ENCODE measurements at places on chromosomes 11 and 22.
A peak's percentile ranks its signal among the peaks of the same experiment; 100 is the strongest.

DNA sequence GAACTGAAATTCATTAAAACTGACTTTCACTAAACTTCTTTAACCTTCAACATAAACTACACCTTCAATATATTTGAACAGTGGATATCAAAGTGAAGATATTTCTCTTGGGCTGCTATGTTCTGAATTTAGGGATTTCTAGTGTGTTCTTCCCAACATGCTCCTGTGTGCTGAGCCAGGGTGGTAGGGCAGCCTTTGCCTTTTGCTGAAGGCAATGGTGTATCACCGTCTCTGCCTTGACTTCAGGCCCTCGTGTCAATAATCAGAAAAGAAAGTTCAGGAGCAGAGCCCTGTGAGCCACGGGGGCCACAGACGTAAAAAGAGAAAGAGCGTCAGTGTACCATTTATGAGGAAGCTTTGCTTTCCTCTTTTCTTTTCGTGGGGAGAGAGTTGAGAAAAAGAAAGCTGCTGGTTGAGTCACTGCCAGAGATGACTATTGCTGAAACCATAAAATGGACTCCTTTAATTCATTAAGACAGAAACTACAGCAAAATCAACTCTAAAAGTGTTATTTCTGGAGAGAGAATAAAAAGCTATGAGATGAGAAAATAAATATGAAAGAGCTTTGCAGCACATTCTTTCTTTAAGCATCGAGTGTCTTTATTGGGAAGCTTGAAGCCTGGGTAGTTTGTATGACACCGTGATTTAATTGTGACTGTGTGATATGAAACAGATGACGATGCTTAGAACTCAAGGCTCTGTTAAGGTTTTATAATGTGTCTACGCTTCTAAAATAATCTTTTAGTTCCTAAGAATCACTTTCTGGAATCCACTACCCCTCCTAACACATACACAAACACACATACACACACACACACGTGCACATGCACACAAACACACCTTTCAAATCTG lies 271.8 kb upstream of the MTNR1B start:
- no peak for DNase-seq

DNA sequence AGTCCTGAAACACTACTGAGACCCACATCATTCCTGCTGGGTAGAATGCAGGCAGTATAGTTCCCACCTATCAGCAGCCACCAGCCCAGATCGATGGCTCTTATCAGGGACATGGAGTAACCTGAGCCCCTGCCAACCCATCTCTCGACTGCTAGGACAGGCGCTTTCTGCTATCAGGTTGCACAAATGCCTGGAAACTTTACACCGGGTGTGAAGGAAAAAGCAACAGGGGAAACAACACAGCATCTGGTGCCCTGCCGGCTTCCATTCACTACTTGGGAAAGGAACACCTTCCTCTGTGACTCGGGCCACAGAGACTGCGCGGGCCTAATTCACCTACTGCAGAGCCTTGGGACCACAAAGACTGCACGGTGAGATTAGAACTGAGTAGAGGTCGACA lies 18.5 kb downstream of the RBFOX2 start:
- no peak for DNase-seq

DNA sequence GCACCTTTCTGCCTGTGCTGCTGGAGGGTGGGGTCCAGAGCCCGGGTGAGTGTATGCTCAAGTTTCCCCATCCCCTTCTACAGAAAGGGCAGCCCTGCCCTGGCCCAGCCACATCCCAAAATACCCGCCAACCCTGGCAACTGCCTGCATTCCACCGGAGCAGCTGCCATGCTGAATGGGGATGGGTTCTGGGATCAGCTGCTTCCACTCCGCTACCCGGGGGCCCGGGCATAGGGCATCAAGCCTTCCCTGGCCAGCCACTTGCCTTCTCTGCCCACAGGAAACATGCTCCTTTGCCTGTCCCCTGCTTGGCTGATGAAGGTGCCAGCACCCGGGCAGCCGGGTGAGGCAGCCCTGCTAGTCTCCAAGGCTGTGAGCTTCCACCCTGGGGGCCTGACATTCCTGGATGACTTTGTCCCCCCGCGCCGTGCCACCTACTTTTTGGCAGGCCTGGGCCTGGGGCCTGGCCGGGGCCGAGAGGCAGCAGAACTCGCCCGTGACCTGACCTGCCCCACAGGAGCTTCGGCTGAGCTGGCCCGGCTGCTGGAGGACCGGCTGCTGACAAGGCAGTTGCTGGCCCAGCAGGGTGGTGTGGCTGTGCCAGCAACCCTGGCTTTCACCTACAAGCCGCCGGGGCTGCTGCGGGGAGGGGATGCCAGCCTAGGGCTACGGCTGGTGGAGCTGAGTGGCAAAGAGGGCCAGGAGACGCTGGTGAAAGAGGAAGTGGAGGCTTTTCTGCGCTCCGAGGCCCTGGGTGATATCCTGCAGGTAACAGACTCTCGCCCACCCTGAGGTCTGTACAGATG lies 3.2 kb downstream of the CARNS1 start:
- DNase-seq = peak; percentile 62

DNA sequence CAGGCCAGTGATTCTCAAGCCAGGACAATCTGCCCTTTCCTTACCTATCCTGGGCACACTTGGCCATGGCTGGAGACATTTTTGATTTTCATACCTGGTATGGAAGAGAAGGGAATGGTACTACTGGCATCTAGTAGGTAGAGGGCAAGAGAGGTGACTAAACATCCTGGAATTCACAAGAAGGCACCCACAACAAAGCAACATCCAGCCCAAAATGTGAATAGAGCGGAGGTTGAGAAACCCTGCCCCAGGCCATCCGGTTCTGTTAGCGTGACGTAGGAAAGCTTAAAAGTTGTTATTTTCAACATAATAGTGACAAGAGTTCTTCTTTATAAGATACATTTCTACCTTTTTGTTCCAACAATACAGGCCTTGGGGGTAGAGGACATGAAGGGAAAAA lies 114.9 kb upstream of the ALX4 start:
- DNase-seq = no peak

DNA sequence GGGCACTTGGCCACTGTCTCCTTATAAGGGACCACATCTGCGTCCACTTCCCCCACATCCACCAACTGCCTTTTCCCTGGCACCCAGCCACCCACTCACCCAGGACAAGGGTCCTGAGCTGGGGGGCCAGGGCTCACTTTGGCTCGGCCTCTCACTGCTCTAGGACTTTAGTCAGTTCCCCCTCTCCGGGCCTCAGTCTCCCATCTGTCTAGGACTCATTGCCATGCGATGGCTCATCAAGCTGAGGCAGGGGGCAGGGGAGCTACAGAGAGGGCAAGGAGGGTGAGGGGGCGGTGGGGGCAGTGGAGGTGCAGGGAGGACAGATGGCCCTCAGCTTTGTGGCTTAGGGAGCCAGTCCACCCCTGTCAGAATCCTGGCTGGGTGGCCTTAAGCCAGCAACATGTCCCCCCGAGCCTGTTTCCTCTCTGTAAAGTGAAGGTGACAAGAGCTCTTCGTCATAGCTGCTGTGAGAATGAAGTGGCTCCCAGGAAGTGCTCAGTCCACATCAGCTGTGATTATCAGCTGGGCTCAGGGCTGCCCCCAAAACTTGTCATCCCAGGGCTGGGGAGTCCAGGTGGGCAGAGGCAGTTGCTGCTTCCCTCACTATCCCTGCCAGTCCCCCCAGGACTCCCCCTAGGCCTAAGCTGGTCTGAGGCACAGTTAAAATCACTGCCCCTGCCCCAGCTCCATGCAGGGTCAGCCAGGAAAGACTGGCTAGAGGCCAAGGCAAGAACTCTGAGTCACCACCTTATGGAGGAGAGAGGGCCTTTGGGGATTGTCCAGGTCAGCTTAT lies 14.9 kb downstream of the RAC2 start:
- DNase-seq = peak; percentile 56

GRCh38 chr11:6486256-6486655 lies 5.0 kb downstream of the TIMM10B start:
- no peak for DNase-seq

- DNase-seq = no peak
Measured at GRCh38 chr11:134670247-134670782, 258.3 kb upstream of the B3GAT1 start.

DNA sequence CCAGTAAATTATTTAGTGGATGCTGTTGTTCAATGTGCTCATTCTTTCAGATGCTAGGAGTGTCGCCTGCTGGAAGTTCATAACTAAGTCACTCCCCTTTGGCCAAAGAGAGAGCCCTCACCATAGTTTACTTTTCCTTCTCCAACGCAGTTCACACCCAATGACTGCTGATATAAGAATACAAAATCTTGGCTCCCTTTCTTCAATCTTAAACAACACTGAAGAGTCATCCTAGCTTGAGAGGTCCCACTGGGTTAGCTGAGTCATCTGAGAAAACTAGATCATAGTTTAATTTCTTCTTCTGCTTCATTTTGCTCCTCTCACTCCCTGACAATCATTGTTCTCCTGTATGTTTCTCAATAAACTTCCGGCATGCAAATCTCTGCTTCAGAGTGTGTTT lies 5.4 kb upstream of the OR52L1 start:
- no peak for DNase-seq

GRCh38 chr22:40898850-40899357 lies 37.0 kb upstream of the DNAJB7 start:
- no peak for DNase-seq

DNA sequence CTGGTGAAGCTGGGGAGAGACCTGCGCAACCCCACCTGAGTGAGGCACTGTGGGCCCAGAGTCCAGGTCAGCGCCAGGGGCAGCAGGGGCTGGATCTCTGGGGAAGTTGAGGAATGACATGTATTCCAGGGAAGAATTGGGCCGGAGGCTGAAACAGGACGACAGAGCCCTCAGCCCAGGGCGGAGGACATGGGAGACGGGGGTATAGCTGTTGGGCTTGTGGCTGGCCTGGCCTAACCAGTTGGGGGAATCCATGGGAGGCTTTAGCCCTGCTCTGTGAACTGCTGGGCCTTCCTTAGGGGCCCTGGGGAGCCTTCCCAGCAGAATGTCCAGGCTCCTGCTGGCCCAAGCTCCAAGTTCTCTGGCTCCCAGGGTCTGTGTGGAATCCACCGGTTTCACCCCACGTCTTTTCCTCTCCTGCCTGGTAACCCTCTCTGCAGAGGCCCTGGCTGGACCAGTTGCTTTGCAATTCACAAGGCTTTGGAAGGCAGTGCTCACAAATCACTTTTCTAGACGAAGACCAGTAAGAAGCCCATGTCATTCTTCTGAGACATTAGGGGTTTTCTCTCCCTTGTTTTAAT lies 50.4 kb upstream of the KCNQ1OT1 start:
- DNase-seq = no peak

DNA sequence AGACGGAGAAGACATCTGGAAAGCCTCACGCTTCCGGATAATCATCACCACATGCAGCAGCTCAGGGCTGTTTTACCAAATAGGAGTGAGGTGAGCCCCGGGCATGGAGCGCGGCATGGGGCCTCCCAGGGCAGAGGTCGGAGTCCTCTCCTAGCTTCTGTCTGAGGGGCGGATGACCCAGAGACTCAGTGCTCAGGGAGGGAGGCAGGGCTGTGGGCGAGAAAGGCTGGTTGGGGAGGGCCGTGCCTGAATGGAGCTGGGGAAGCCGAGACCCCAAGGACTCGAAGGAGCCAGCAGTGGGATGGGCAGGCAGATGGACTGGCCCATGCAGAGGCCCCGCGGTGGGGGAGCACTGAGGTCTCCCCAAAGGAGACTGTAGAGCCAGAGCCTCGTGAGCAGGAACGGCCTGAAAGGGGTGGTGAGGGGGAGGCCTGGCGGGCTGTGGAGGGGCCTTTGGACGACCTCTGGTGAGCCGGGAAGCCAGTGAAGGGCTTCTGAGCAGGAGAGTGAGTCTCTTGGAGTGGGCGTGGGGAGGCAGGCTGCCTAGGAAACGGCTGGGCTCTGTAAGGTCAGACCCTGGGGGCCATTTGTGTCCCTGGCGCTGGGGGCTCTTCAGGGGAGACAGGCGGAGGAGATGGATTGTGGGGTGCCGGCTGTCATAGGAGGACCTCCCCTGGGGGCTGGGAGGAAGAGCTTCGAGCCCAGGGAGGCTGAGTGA lies 24.7 kb upstream of the PANX2 start:
- DNase-seq = no peak

DNA sequence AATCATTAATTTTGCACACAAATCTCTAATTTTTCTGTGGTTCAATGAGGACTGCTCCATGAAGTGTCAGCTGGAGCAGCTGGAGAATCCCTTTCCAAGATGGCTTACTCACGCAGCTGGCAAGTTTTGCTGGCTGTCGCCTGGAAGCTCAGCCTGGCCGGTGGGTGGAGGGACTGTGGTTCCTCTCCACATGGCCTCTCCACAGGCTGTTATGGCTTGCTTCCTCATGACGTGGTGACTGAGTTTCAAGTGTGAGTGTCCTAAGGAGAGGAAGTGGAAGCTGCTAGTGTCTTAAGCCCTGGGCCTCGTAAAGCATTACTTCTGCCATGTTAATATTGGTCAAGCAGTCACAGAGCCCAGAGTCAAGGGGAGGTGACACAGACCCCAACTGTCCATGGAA lies 14.0 kb upstream of the NRIP3 start:
- no peak for DNase-seq

DNA sequence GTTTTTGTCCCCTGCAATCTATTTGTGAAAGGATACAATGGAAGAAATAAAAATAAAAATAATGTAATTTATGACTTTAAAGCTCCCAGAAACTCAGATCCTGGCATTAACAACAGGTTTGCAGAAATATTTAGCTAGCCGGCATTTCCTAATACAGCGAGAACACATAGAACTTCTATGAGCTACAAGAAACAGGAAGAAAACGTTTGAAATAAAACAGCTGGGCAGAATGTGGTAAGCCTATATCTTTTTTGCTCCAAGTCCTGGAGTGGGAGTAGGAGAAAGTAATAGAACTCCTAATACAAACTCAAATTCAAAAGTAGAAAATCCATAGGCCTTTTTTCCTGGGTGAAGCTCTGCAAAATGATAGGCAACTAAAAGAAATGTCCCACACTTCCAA lies 29.6 kb upstream of the FIBIN start:
- no peak for DNase-seq

GRCh38 chr22:44127356-44127755 lies 53.4 kb upstream of the PARVG start:
- DNase-seq = no peak

GRCh38 chr11:45939836-45940235 lies 17.4 kb downstream of the LARGE2 start:
- DNase-seq = no peak

GRCh38 chr22:39728236-39728860 lies 157.8 kb downstream of the CACNA1I start:
- DNase-seq = no peak

GRCh38 chr11:34601085-34601444 lies 19.8 kb upstream of the EHF start:
- no peak for DNase-seq

DNA sequence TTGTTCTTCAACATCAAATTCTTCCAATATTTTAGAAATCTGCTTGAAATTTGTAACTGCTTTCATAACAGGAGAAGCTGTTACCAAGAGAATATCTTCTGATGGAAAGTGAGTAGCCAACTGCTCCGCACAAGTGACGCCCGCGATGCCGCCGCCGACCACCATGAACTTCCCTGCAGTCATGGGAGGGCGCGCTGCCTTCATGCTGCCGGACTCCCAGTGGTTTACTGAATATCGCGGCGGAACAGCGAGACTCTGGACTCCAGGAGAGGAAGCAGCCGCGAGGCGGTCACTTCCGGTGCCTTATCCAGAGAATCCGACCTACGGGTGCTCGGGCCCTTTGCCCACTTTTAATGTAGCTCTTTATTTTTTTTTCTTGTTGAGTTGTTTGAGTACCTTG lies 190.6 kb downstream of the GUCY1A2 start:
- DNase-seq = no peak

GRCh38 chr11:59157433-59157832 lies 14.5 kb upstream of the DTX4 start:
- DNase-seq = no peak

- DNase-seq = no peak
Measured at GRCh38 chr11:120858740-120859139, 165.2 kb upstream of the TBCEL start.
